NCI-H69 (cell line): ENCODE measurements at places on chromosomes 3 and 15.

GRCh38 chr15:41847206-41847605 is 8.6 kb downstream of the PLA2G4B start:
- DNase-seq: no peak

- peak; percentile 82 for DNase-seq
Measured at GRCh38 chr15:68578980-68579935, at the start of gene CORO2B. CORO2B (plus strand) TSS chr15:68578993; CDS start chr15:68579263, 270 bp downstream.

GRCh38 chr3:142210144-142210543 is 15.2 kb downstream of the GK5 start:
- no peak for DNase-seq

DNA sequence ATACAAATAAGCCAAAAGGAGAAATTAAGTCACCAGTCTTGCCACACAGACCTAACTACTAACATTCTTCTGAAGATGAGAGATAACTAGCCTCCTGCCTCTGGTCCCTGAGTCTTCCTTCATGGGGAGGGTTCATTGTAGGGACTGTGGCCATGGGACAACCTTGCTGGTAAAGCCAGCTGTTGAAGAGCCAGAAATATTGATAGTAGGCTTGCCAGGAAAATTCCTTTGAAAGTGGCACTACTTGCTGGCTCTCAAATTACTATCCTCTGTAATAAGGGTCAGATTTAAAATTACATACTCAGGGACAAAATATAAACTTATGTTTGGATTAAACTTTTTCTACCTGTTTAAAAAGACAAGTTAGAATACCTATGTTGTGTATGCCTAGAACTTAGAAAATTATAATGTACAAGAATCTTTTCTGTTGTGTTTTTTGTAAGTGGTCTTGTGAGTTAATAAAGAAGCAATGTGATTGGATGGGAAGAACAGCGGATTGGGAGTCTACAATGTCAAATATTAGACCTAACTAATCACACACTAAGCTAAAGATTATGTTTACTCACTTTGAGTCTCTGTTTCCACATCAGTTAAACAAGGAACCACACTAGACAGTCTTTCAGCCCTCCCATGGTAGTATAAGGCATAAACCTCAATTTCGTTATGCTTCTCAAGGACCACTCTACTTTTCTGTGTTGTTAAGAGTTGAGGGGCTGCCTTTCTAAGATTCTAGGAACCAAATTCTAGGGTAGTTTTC is 60.0 kb upstream of the TRIM71 start:
- DNase-seq: no peak

- DNase-seq: peak; percentile 18
Measured at GRCh38 chr3:37753428-37753827, 108.3 kb upstream of the CTDSPL start.

GRCh38 chr3:56923526-56924224 is 121.9 kb upstream of the ARHGEF3 start:
- DNase-seq: peak; percentile 45

DNA sequence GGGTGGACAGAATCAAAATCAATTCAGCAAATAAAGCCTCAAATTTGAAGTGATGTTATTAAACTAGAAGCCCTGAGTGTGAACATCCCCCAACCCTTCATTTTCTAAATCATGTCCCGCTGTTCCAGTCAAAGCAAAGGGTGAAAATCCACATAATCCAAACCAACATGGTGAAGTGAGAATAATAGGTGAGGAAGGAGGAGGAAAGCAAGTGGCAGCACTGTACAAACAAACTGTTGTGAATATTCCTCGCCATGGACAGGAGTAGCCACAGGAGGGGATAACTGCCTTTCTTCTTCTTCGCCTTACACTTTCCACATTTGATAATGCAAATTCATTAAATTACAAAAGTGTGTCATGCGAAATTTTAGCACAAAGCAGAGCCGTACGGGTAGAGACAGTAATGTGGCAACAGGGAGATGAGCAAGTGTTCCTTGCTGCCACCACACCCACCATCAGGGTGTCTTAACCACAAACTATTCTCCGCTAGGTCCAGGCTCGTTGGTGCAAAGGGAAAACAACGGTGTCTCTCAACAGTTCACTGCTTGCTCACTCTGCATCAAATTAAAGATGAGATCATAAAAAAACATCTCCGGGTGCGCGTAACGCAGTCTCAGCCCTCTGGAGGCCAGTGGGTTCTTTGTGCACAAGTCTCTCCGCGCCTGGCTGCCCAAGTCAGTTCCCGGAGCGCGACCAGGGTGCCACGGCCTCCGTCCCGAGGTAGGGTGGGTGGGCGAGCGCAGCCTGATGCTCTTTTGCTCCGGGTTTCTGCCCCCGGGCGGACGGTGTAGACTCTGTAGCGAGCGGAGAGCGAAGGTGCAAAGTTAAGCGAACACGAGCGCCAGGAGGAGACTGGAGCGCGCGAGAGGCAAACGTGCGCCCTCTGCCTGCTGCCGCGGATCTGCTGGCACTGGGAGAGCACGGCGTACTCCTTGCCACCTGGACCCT is 6.7 kb downstream of the EPHA3 start:
- peak; percentile 52 for DNase-seq

DNA sequence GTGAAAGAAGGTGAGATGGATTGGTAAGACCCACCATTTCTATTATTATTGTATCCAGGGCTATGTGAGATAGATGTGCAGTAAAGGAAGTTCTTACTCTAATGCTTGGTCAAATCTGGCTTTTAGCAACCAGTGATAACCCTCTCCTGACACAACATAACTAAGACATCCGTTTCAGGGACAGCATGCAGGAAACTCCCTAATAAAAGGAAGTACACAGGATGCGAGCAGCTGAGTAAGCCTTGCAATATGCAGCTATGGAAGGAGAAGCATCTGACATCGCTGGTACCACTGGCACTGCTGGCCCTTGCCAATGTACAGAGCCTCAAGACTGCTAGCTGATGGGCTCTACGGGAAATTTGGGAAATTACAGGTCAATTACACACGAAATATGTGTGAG is 662.3 kb downstream of the NR2F2 start:
- DNase-seq: no peak

GRCh38 chr3:115092220-115092791 is 54.8 kb downstream of the ZBTB20 start:
- peak; percentile 79 for DNase-seq

- DNase-seq: no peak
Measured at GRCh38 chr3:137796993-137797392, 32.9 kb downstream of the SOX14 start.

DNA sequence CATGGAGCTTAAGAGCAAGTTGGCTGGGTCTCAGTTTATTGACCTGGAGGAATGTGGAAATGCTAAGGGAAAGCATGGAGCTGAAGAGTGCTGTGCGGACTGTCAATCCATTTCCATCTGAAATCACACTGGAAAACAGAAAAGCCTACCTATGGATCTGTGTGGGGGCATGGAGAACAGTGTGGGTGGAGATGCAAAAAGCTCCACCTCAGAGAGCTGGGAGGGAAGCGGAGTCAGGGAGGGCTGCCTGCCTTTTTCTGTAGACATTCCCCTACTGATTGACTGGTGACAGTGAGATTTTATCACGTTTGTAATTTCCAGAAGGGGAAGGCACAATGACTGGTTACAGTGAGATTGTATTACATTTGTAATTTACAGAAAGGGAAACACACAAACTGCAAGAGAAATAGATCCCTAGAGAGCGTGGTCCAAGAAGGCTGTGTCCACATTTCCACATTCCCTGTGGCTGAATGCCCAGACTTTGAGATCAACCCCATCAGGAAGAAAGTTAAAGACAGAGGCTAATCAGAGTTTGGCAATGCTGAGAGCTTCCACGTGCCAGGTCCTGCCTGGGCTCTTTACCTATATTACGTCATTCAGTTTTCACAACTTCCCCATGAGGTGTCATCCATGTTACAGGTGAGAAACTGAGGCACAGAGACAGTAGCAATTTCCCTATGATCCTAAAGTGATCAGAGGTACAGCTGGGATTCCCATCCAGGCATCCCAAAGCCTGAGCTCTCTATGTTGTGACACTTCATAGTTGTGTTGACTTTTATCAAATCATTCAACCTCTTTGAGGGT is 67.7 kb upstream of the NSMCE3 start:
- no peak for DNase-seq

GRCh38 chr15:93658026-93658816 is 569.2 kb upstream of the RGMA start:
- no peak for DNase-seq

GRCh38 chr3:140545756-140546155 is 132.1 kb upstream of the TRIM42 start:
- DNase-seq: peak; percentile 17

GRCh38 chr3:195080125-195080524 is 190.8 kb downstream of the XXYLT1 start:
- no peak for DNase-seq

DNA sequence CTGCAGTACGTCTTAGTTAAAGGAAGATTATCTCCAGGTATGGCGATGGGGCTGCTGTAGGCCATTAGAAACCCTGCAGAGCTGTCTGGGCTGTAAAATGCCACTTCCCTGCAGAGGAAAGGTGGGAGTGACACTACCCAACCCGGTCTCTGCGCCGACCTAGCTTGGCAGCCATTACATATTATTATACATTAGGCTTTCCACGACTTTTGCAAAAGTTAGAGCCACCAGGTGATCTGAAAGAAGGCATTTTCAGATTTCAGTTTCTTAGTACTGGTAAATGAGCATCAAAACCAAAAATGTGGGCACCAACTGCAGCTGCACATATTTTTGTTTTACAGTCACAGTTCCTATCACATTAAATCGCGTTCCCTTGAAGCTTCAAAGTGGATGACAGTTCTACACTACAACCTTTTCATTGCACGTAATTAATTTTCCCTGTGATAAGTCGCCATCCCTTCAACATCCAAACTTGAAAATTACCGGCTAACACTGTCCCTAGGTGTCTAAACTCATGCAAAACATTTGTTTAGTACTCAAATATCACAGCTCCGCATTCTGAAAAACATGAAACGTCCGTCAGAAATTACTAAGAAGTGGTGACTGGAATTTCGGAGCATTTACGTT is 81.4 kb upstream of the CHD2 start:
- peak; percentile 83 for DNase-seq

DNA sequence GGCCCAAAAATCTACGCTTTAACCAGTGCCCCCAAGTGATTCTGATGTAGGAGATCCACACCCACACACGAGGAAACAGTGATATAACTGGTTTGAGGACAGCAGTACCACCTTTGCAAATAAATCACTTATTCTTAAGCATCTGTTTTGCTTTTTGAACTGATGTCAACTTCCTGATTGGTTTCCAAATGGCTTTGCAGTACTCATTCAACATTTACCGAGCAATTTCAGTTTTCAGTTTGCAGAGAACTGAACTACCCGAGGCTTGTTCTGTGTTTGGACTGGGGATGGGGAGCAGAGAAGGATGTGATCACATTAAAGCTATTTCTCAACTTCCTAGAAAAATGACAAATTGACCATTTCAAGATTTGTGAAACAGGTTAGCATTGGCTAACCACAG is 1.1 kb upstream of the GYG1 start:
- no peak for DNase-seq

DNA sequence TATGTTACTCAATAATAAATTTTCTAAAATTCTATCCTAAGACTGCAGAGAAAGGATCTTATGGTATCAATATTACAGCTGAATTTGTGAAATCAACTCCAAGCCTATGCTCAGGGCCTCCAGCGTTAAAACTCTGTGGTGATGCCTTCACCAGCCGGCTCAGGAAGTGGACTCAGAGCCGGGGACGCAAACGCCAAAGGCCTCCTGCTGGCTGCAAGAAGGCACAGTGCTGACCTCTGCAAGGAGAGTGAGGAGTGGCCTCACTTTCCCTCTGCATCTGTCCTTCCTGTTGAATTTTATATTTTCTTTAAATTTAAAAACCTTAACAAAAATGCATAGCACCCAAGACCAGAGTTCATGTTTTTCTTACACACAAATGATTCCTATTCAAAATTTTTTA is 48.5 kb downstream of the HERC2 start:
- DNase-seq: no peak

- DNase-seq: no peak
Measured at GRCh38 chr3:39381432-39381831, 1.7 kb upstream of the SLC25A38 start.

DNA sequence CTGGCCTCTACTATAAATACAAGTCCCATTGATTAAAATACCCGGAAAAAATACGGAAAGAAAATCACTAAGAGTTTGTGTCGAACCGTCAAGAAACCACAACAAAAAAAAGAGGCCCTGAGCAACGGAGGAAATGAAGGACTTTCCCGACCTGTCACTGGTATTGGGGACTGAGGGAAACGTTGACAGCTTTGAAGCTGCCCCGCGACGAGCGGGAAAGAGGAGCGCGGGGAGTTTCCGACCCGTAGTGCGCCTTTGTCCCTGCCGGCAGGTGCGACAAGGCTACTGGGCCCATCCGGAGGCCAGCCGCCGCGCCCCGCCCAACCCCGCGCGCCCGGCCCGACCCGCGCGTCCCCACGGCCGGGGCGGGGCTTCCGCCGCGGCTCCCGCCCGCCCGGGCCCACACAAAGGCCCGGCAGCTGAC is 416 bp downstream of the PBRM1 start:
- peak; percentile 90 for DNase-seq

DNA sequence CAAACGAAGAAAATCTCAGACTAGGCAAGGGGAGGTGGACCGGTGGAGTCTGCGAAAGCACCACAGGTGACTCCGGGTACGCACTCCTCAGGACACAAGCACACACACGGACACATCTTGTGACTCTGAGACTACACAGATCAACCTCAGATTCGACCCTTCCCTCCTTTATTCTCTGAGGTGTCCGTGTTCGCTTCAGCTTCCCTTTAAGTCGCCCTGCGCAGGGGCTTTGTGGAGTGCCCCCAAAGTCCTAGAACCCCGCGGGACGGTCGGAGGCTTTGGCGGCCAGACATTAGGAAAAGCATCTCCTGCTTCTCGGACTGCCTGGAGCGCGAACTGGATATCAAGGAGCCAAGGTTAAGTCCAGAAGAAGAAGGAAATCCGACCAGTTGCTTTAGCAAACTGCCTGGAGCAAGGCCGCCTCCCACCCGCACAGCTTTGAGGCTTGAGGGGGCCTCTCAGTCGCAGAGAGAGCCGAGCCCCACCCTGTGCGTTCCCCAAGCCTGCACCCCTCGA is 730 bp downstream of the DGKG start:
- no peak for DNase-seq

DNA sequence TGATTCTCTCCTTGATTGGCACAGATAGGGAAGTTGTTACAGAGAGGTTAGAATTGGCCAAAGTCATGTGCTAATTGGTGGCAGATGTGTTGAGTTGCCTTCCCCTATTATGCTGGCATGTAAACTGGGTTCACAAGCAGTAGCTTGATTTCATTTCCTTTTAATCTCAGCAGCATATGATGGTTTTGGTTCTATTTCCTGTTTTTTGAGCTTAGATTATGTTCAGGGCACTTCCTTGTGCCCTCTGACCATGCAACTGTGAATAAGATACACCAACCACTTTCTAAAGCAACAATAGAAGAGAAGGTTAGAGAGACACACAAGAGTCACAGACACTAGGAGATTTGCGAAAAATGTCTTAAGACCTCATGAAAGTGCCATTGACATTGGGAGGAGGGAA is 16.5 kb downstream of the HPS3 start:
- no peak for DNase-seq

DNA sequence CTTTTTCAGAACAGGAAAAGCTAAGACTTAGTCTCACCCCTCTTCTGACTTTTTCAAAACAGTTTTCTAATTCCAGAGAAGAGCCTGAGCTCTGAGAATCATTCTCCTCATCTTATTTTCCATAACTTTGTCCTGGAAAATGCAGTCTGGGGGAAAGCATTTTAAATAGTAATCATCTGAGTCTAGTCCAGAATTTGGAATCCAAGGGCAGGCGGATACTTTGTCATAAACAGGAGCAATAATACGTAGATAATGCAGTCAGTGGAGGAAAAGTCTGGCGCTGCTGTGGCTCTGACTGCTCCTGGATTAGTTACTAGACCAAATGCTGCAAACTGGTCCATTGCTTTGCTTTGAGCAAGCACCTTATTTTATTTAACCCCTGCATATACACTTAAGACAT is 285.0 kb downstream of the THSD4 start:
- DNase-seq: no peak

GRCh38 chr3:46017720-46018119 is 9.6 kb downstream of the XCR1 start:
- DNase-seq: no peak
